ENCODE measurements at places on chromosomes 5 and 9. TPM values are rescaled to one million over a fixed set of nuclear protein-coding genes. Genes with fewer than 3 reads are reported as not detected.

- no peaks in the 10 kb centered on the region for H3K4me1 ChIP-seq
- no peak overlapping the region for H3K27ac ChIP-seq
- DNase-seq = no peak
- no peak overlapping the region for H3K4me3 ChIP-seq
- no peaks in the 10 kb centered on the region for H3K36me3 ChIP-seq
Observed at GRCh38 chr9:27189426-27189825, 80.4 kb downstream of the TEK start.

DNA sequence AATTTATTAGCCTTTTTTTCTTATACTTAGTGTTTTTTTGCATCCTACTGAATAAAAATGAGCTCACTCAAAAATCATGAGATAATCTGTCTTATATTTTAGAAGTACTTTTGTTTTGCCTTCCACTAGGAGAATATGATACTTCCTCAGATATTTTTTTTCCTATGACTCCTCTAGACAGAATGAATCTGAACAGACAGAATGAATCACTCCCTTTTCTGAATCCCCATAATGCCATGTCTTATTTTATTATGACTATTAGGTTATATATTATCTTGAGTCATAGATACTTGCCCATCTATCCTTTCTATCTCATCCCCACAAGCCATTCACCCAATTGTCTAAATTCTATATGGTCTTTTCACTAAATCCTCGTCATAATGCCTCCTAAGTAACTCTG lies 134.6 kb downstream of the BRINP1 start:
- DNase-seq = no peak
- no peaks in the 10 kb centered on the region for H3K4me1 ChIP-seq
- H3K27me3 ChIP-seq = no peaks in the 10 kb centered on the region
- H3K4me3 ChIP-seq = no peak overlapping the region
- no peak overlapping the region for H3K27ac ChIP-seq

- H3K36me3 ChIP-seq = peaks cover 2% of the 10 kb centered on the region
- no peaks in the 10 kb centered on the region for H3K27me3 ChIP-seq
- H3K4me3 ChIP-seq = no peak overlapping the region
- H3K4me1 ChIP-seq = peaks cover 5% of the 10 kb centered on the region
- DNase-seq = no peak
- no peak overlapping the region for H3K27ac ChIP-seq
Observed at GRCh38 chr9:114775981-114776380, 29.9 kb downstream of the TNFSF15 start.

DNA sequence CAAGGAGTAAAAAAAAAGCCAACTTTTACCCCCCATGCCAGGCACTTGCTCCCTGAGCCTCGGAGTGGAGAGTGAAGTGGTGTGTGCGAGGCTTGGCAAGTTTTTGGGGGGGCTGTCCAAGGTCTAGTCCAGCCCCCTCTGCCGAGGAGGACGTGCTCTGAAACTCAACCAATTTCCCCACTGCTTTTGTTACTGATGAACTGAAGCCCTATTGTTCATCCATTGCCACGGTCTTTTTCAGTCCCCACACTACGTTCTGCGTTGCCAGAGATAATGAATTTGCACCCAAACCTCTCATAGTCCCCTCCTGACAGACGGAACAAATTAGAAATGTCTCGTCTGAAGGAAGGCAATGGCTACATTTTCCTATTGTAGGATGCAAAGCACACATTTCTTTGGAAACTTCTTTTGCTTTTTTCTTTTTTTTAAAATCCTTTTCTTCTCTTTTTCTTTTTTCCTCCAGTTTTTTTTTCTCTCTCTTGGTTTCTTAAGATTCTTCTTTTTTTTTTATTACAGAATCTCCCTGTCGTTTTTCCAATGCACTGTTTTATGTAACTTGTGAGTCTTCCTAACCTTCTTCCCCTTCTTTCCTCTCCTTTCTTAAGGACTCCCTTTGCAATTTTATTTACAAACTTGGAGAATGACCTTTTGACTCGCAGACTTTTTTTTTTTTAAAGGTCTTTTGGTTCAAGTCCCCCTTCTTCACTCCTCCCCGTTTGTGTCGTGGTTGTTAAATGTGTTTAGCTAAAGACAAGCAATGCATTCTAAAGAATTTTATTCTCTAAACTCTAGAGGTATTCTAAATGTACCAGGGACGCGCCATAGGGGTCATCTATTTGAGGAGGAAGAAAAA lies 209.5 kb downstream of the MEF2C start:
- peaks cover 19% of the 10 kb centered on the region for H3K4me1 ChIP-seq
- H3K27me3 ChIP-seq = peaks cover 13% of the 10 kb centered on the region
- no peak for DNase-seq
- H3K4me3 ChIP-seq = no peak overlapping the region
- no peak overlapping the region for H3K27ac ChIP-seq

GRCh38 chr9:79800578-79800977 lies 228.8 kb downstream of the TLE4 start:
- no peaks in the 10 kb centered on the region for H3K4me1 ChIP-seq
- DNase-seq = no peak
- no peaks in the 10 kb centered on the region for H3K27me3 ChIP-seq
- H3K27ac ChIP-seq = no peak overlapping the region
- H3K36me3 ChIP-seq = no peaks in the 10 kb centered on the region
- no peak overlapping the region for H3K4me3 ChIP-seq

DNA sequence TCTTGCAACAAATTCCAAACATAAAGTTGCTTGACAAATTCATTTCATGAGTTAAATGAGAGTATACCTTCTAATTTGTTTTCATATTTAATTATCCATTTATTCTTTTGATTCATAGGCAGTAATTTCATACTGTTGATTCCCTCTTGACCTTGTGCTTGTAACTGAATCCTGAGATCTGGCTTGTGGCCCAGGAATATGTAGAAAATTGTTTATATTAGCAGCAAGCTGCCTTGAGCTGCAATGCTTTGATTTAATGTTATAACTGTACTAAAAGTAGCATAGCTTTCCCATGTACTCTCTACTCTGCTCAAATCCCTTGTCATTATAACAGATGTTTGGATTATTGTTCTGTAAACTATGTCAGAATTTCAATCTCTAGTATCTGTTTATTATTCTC lies 780.7 kb downstream of the NR2F1-AS1 start:
- H3K27me3 ChIP-seq = no peaks in the 10 kb centered on the region
- H3K36me3 ChIP-seq = no peaks in the 10 kb centered on the region
- DNase-seq = no peak
- no peak overlapping the region for H3K4me3 ChIP-seq
- H3K4me1 ChIP-seq = no peaks in the 10 kb centered on the region

LRRC14B gene
- not detected for total RNA-seq

- no peak for DNase-seq
- no peaks in the 10 kb centered on the region for H3K36me3 ChIP-seq
- no peaks in the 10 kb centered on the region for H3K27me3 ChIP-seq
- H3K4me1 ChIP-seq = no peaks in the 10 kb centered on the region
Observed at GRCh38 chr9:22916148-22916547, 469.5 kb downstream of the DMRTA1 start.

GRCh38 chr5:142316051-142316450 lies 8.8 kb downstream of the SPRY4 start:
- no peak overlapping the region for H3K4me3 ChIP-seq
- no peak overlapping the region for H3K27ac ChIP-seq
- DNase-seq = no peak
- H3K4me1 ChIP-seq = peaks cover 55% of the 10 kb centered on the region
- no peaks in the 10 kb centered on the region for H3K27me3 ChIP-seq

BHMT gene
- 27.7 TPM for total RNA-seq

- H3K27ac ChIP-seq = no peak overlapping the region
- no peaks in the 10 kb centered on the region for H3K4me1 ChIP-seq
- H3K36me3 ChIP-seq = no peaks in the 10 kb centered on the region
Observed at GRCh38 chr5:158958021-158958994, 141.4 kb downstream of the EBF1 start.
